ENCODE measurements at places on chromosomes 1 and 21.

DNA sequence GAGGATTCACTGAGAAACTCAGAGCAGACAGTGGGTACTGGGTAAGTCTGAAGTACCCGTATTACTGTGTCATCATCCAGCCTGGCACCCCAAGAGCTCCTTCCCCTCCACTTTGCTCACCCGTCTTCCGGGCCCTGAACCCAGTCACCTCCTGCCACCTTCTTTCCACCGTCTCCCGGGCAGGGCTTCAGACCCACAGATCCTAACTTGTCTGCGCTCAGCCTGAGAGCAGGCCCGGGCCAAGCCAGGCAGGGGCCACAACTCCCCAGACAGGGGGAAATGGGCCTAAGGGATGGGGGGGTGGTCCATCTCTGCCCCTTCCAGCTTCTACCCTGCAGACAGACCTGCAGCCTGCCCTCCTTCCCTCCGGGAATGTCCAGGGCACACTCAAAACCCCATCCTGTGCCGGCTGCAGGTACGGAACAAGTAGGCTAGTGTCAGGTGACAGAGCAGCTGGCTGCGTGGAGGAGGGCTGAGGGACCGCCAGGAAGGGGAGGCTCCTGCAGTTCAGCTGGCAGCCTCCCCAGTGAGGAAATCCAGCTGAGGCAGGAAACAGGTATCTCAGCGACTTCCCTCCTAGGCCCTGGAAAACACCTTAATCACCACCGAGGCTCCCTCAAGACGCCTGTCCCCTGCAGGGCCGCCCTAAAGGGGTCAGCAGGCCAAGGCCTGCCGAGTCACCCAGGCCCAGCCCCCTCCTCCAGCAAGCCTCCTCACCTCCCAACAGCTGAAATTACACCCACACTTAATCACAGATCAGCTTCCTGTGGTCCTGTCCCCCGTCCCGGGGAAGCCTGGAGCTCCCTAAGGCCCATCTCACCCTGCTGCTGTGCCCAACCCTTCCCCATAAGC is 3.5 kb downstream of the HSPG2 start:
- no peak for DNase-seq

DNA sequence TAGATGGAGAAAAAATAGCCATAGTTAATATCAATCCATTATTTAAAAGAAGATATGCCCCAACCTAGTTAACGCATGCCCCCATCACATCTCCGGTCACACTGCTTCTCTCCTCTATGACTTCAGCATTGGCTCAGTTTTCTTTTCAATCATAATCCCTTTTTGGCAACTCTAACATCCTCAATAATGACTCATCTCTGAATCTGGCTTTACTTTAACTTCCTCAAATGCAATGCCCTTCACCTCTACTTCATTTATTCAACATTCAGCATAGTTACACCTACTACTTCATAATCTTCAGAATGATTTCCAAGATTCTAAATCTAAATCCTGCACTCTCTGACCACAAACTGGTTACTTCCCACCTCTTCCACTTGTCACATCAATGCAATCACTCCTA is 417.3 kb downstream of the USH2A start:
- no peak for DNase-seq

DNA sequence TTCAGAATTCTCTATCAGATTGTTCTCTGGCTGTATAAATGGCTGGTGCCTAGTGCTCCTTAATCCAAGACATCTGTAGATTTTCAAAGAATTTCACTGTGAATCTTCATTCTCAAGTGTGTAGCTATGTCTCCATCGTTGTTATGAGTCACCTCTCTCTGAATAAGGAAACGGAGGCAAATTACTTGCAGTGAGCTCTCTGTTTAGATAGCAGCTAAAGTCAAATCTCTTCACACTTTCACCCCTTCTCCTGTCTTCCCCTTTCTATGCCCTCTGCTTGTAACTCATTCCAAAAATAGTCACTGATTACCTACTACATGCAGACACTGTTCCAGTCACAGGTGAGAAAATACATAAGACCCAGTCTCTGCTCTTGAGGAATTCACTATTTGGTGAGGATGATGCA is 39.7 kb downstream of the CHML start:
- no peak for DNase-seq

DNA sequence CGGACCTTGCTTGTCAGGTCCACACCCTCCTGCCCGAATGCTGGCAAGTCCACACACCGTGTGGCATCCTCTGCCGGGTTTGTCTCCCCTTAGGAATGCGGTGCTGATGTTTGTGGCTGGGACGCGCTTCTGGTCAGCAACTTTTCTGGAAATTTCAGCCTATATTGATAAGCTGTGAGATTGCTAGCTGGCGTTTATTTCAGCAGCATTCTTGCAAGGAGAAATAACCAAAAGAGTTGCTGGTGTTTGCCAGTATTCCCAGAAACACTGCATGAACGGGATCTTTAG is 601 bp downstream of the CEPT1 start:
- no peak for DNase-seq

GRCh38 chr21:37028570-37028969 is 22.1 kb downstream of the RIPPLY3 start:
- no peak for DNase-seq

GRCh38 chr21:15282665-15283064 is 217.9 kb upstream of the NRIP1 start:
- no peak for DNase-seq

DNA sequence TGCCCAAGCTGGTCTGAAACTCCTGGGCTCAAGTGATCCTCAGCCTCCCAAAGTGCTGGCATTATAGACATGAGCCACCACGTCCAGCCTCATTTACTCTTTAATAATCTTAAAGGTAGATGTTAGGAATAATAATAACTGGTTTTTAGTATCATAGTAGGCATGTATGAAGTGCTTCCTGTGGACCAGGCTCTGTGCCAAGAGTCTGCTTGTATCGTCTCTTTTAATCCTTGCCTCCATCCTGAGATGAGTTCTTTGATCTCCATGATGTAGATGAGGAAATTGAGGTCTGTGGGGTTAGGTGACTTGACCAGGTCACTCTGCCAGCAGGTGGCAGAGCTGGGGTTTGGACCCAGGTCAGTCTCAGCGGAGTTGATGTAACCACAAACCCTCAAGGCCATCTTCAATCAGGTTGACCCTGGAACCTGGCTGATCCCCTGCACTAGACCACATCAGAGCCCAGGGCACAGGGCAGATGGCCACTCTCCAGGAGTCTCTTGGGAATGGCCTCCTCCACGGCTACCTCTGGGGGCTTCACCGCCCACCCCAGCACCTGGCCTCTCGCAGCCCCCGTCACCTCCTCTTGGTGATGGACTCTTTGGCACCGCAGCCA is 11.3 kb downstream of the EFHD2 start:
- no peak for DNase-seq

DNA sequence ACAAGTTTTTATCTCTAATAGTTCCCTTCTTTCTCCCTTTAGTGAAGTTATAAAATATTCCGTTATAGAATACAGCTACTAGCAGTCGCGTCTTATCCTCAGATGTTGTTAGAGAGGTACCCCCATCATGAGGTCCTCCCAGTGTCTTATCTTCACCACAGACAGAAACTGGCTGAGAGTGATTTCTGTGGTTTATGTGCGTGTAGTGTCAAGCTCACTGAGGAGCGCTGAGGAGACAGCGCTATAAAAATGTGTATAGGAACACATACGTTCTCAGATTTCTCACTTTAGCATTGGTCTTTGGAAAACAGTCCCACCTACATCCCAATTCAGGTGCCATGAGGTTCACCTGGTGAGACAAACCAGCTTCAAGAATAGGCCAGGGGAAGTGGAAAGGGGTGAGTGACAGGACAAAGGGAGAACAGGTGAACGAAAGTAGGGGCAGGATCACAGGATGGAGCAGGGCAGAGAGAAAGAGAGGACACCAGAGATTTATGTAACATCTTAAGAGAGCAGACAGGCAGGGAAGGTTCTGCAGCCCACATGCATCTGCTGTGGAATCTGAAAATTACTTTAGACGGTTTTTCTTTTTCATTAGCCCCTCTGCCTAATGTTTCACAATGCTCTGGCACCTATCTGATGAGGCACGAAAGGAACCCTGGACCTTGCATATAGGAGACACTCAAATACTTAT is 2.7 kb upstream of the PLEKHO1 start:
- no peak for DNase-seq

DNA sequence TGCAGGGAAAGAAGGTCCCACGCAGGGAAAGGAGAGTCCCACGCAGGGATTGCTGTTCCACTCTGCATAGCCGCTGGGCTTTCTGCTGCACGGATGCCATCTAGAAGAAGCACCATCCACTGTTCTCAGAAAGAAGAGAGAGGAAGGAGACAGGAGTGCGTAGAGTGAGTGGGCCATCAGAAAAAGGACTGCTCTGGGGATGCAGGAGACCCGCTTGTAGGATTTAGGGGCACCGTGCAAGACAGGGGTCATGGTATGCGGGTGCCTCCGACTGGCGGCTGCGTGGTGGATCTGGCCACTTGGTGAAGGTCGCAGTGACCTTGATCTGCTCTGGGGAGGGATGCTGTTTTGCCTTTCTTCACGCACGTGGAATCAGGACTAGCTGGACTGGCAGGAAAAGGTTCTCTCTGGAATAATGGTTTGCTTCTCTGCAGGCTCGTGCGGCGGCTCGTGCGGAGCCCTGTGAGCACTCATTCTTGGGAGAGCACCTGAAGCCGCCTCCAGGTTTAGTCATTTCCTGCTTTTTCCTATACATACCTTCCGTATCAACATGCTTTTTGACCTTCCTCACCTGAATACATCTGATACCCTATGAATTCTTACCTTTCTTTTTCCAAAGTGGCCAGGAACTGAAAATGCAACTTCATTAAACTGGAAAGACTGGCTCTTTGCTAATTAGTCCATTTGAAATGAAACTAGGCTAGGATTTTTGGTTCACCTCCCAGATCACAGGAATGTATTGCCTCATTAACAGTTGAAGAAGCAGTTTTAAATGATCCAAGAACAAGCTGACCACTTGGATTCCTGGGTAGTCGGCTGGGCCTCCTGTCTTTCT is 181.6 kb downstream of the KIF26B start:
- DNase-seq: no peak

DNA sequence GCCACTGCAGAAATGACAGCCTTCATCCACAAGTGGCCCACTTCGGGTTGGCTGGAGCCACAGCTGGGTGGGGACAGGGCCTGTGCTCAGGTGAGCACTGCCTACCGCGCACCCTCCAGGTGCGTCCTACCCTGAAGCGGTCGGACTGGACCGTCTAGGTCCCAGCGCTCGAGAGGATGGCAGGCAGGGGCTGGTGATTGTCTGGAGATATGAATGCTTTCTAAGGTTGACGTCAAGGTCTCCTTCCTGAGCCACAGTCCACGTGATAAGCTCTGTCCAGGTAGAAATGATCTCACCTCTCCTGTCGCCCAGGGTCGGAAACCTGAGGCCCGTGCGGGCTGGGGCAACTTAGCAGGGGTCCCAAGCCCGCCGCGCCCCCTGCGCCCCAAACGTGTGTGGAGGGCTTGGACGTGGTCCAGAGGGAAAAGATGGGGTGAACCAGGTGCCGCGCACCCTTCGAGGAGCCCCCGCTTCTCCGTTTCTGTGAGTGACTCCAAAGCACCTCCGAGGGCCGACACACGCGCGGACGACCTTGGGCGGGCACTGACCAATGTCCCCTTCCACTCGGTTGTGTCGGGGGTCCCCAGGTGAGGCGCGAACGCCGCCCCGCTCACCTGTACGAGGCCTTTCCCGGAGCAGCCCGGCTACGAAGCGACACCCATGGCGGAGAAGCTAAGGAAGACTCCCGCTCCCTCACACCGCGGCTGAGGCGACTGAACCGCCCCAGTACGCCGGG is 853 bp upstream of the DOP1B start:
- no peak for DNase-seq

GRCh38 chr1:90881034-90881433 is 140.8 kb downstream of the ZNF644 start:
- DNase-seq: no peak

DNA sequence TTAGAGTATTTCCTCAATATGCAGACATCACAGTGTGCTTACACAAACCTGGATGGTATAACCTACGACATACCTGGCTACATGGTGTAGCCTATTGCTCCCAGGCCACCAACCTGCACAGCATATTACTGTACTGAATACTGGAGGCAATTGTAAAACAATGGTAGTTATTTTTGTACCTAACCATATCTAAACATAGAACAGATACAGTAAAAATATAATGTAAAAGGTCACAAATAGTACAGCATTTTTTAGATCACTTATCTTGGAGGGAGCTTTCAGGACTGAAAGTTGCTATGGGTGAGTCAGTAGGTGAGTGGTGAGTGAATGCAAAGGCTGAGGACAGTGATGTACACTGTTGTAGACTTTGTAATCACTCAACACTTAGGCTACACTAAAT is 492.3 kb downstream of the MRPL39 start:
- DNase-seq: no peak

GRCh38 chr1:22884806-22885530 is 87.7 kb downstream of the LACTBL1 start:
- DNase-seq: no peak

GRCh38 chr1:116019653-116020253 is 43.4 kb downstream of the SLC22A15 start:
- no peak for DNase-seq

DNA sequence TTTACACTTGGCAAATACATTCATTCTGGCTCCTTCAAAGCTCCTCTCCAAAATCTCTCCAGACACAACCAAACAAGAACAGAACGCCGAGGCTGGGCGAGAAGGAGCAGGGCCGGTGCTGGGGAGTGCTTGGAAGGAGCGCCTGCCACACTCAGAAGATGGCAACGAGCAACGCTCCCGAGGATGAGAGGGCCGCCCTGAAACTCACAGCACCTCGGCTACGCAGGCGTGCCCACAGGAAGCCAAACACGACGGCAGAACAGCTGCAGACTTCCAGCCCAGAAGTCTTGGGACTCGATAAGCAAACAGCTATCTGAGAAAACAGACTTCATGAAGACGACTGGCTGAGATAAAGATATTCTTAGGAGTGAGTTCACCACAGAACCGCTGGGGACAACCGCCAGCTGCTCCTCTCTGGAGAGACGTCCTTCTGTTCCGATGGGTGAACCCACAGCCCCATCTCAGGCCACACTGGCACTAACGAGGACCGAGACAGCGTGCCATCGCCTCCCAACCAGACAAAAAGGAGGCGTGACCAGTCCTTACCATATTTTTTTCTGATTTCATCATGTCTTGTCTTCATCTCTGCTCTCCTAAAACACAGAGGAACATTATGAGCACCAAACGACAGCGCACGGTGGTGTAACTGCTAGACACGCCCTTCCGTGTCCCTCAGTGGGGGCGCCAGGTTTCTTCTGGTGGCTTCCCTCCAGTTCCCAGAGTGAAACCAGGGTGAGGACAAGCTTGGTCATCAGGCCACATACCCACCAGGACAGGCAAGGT is 18.6 kb downstream of the PTTG1IP start:
- no peak for DNase-seq

- no peak for DNase-seq
Observed at GRCh38 chr1:234091065-234091401, 186.6 kb downstream of the SLC35F3 start.

- DNase-seq: no peak
Observed at GRCh38 chr1:179955731-179956130, 1.1 kb downstream of the CEP350 start.

GRCh38 chr1:50611675-50612074 is 188.4 kb upstream of the DMRTA2 start:
- DNase-seq: no peak

DNA sequence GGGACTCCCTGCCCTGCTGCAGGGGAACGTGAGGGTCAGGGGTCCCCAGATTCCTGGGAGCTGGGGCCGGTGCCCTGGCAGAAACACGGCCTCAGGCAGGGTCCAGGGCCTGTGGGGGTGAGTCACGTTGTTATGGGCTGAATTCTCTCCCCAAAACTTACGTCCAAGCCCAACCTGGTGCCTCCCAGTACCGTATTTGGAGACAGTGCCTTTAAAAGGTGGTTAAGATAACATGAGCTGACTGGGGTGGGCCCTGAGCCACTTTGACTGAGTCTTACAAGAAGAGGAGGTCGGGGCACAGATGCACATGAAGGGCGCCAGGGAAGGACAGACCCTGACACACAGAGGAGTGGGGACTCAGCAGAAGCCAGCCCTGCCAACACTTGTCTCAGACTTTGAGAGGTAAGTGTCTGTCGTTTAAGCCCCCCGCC is 99.9 kb downstream of the WDR4 start:
- no peak for DNase-seq
